ENCODE measurements at places on chromosomes 4 and X. TPM values are rescaled to one million over a fixed set of nuclear protein-coding genes. Genes with fewer than 3 reads are reported as not detected.

The ART3 gene
- under 0.01 TPM for total RNA-seq

The SULT1E1 gene
- 8.5 TPM for total RNA-seq

The BGN gene
- 16.6 TPM for total RNA-seq

The GYPE gene
- total RNA-seq, result not detected

The SLC34A2 gene
- not detected for total RNA-seq

The HPGDS gene
- total RNA-seq, result not detected

The IL21 gene
- total RNA-seq, result not detected

The CLTRN gene
- 0.09 TPM for total RNA-seq
